ENCODE measurements at places on chromosomes 5 and 9.
A peak's percentile ranks its signal among the peaks of the same experiment; 100 is the strongest.

GRCh38 chr5:127826011-127826410 lies 122.8 kb downstream of the CCDC192 start:
- no peak for DNase-seq

- DNase-seq, result no peak
Observed at GRCh38 chr5:68565427-68565826, 349.9 kb downstream of the PIK3R1 start.

GRCh38 chr9:129400971-129401622 lies 219.8 kb downstream of the C9orf50 start:
- DNase-seq, result no peak

GRCh38 chr9:96482476-96482875 lies 32.5 kb downstream of the HABP4 start:
- no peak for DNase-seq

DNA sequence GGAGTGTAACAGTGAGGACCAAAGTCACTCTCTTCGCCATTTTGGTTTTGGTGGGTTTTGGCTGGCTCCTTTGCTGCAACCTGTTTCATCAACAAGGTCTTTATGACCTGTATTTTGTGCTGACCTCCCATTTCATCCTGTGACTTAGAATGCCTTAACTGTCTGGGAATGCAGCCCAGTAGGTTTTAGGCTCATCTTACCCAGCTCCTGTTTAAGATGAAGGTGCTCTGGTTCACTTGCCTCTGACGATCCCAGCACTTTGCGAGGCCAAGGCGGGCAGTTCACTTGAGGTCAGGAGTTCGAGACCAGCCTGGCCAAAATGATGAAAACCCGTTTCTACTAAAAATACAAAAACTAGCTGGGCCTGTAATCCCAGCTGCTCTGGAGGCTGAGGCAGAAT lies 1.8 kb upstream of the CKS2 start:
- no peak for DNase-seq

GRCh38 chr5:146632620-146633322 lies 116.8 kb upstream of the GPR151 start:
- DNase-seq, result no peak

DNA sequence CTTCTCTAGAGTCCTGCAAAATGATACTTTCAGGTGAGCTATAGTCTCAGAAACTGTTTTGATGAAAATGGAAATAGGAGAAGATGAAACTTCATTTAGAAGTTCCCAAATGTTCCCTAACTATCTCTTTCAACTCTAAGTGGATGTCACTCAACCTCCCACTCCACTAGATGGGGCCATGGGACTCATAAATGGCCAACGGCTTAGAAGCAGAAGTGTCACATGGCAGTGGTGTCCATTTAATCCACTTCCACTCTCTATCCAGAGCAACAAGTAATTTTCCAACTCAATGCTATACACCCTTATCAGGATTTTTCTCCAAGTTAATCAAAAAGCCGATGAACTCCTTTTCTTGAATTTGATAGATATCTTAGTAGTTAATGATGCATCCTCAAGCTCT lies 295.7 kb downstream of the EDIL3 start:
- no peak for DNase-seq

GRCh38 chr5:152124409-152125041 lies 199.9 kb upstream of the GLRA1 start:
- no peak for DNase-seq

- no peak for DNase-seq
Observed at GRCh38 chr5:604391-604831, 7.7 kb upstream of the CEP72 start.

DNA sequence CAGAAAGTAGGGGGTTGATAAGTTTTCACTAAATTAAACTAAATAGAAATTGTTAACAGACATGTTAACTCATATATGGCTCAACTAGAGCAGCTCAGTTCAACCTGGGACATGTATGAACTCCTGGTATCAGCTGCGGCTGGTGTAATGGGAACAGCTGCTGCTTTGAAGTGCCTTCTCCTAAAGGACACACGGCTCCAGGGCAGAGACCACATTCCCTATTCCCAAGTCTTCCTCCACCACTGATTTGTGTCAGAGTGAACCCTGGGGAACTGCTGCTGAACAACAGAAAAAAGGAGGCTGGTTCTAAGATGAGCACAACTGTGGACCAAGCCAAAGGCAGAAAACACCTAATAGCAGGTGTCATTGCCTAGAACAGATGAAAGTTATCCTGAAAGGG lies 71.1 kb downstream of the MAPKAP1 start:
- DNase-seq, result no peak

- DNase-seq, result no peak
Observed at GRCh38 chr5:18959535-18959934, 1028.5 kb downstream of the CDH18 start.

- no peak for DNase-seq
Observed at GRCh38 chr5:23823521-23823920, 316.1 kb downstream of the PRDM9 start.

DNA sequence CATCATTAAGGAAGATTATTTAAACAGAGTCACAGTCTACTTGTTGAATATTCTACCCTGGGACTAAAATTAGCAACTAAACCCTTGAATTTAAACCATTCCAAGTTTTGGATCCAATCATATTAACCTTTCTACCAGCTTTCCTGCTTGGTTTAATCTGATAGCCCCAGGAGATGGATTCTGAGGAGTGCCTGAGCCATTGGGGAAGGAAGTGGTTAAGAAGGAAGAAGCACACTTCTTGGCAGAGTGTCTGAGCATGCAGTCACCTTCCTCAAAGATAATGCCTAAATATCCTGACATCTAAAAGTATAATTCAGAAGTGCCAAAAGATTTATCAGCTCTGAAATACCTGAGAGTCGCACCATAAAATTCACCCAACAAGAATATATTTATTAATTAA lies 74.1 kb upstream of the SNCAIP start:
- no peak for DNase-seq

DNA sequence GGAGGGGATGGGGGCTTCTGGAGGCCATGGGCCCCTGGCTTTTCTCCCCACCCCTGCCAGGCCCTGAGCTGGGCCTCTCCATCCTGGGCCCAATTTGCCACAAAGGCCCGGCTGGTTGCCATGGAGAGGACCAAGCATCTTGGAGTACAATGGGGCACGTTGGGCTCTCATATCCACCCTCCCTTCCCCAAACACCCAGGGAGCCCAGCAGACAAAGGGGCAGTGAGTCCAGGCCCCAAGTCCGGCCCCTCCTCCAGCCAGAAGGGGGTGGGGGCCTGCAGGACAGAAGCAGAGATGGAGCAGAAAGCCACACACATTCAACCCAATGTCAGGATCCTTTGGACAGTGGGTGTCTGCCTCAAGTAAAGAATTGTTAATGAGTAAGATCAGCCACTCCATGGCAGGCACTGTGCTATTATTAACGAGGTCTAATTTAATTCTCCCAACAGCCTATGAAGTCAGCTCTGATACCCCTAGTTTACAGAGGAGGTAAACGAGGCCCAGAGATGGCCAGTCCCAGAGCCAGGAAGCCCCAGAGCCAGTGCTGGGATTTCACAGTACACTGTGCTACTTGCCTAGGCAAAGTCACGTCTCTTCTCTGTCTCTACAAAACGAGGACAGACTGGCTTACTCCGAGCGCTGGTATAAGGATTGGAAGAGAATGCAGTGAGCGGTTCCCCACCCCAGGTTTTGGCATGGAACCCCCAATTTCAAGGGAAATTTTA lies 2.3 kb downstream of the CRB2 start:
- DNase-seq, result no peak

DNA sequence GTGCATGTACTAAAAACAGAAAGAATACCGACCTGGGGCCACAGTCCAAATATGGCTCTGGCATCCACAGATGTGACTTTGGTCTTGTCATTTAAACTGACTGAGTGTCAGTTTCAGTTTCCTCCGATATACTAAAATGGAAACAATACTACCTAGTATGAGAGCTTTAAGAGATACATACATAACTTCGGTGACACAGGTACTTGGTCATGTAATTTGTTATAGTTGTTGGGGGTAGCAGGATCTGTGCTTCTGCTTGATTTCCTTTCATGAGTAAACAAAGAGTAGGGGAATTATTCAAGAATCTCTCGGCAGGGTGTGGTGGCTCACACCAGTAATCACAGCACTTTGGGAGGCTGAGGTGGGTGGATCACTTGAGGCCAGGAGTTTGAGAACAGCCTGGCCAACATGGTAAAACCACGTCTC lies 32.1 kb downstream of the MTMR12 start:
- no peak for DNase-seq

DNA sequence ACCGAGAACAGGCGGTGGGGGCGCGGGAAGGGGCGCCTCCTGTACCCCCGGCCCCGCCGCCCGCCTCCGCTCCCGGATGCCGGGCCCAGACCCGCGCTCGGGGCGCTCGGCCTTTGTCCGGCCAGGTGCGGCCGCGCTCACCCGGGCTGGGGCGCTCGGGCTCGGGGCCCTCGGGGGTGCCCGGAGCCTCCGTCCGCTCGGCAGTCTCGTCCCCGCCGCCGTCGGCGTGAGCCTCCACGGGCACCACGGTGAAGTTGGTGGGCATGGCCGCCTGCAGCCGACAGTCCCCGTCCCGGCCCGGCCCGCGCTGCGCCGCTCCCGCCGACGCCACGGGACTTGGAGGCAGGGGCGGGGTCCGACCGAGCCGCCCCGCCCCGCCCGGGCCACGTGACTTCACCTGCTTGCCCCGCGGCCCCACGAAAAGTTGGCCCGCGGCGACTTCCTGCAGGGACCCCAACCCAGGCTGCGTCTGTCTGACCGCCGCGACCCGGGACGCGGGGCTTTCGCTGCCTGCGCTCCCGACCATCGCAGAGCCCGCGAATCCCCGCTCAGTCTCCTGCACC lies at the start of gene SLC12A7:
SLC12A7 (minus strand) TSS at position 337 of the 563 bp plus-strand sequence; CDS start at position 265, 72 bp downstream.
- DNase-seq, result peak; percentile 27

Measured in stimulated activated CD8-positive, alpha-beta memory T cell treated with anti-CD3 and anti-CD28 coated beads, Interleukin-7, amount 100 ng/mL, for 1 hour (primary cell).